Stimulated activated CD8-positive, alpha-beta memory T cell treated with anti-CD3 and anti-CD28 coated beads, Interleukin-2, amount 100 ng/mL, for 1 hour (primary cell): ENCODE measurements at places on chromosomes 12 and 14.
A peak's percentile ranks its signal among the peaks of the same experiment; 100 is the strongest.

DNA sequence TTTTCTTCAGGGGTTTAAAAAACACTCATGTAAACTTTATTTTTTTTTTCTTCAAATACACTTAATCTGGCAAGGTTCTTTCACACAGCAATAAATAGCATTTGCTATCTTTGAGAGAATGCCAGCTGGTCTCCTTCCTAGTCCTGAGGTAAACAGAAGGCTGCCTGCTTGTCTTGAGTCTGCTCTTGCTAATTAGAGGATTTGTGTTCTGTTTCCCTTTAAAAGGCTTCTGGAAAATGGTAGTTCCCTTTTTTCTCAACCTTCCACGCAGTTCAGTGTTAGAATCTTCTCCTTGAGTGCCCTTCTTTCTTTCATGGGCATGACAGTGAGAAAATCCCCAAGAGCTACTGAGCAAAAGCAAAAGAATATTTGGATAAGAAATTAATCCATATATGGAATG lies 92.3 kb upstream of the DCN start:
- no peak for DNase-seq

DNA sequence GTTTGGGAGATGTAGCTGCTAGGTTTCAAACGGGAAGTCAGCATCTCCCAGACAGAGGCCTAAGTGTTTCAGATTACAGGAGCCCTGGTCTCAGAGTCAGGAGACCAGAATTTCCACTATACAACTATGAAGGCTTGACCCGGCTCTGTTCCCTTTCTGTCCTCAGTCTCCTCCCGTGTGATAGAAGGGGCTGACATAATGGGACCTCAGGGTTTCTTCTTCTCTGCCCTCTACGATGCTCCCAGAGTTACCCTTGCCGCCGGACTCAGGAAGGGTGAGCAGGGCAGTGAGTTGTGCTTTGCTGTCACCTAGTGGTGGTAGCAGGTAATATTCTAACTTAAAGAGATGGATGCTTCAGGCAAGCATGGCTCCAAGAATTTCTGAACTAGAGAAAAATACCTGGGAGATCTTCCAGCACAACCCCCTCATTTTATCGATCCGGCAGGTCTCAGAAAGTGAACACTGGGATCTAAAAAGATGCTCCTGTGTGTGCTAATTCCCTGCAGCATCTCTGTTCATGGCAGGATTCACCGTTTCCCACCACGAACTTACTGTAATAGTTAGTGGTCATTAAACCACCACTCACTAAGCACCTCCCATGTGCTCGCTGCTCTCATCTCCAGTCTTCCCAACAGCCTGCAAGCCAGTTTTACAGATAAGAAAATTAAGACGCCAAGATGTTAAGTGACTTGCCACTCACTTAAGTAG lies 84.4 kb downstream of the VWF start:
- peak; percentile 20 for DNase-seq

- DNase-seq = no peak
Measured at GRCh38 chr14:64363265-64363846, 24.8 kb upstream of the MTHFD1 start.

GRCh38 chr14:88154321-88154720 lies 149.4 kb downstream of the GPR65 start:
- no peak for DNase-seq

DNA sequence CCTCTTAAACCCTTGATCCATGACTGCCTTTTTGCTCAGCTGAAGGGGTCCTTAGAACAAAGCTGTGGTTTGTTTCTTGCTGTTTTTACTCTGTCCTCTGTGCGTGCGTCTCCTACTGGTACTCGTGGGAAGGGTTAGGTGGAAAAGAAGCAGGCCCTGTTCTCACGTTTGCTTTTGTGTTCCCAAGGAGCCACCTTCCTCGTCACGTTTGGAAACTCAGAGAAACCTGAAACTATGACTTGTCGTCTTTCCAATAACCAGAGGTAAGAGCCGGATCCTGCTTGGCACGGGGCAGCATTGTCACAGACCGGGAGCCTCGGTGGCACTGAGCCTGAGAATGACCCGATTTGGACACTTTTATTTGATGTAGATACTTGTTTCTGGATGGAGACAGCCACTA lies 13.1 kb downstream of the ZFYVE21 start:
- DNase-seq = no peak

DNA sequence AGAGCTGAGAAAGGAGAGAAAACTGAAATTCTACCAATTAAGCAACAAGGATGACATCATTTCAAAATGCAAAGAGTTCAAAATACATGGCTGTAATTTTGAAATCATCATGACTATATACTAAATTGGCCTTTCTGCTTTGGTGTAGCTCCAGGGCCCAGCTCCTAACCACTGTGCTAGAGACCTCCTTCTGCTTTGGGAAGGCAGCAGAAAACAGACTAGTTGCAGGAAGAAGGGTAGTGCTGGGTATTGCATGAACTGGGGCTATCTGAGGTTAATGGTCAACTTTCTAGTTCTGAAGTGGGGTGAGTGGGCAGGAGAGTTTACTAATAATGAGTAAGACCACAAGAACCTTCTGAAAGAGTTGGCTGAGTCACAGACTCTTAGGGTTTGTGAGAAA lies 66.2 kb downstream of the PTGER2 start:
- no peak for DNase-seq

GRCh38 chr12:121334513-121335343 lies 17.5 kb downstream of the ANAPC5 start:
- DNase-seq = no peak

GRCh38 chr14:67276131-67276530 lies 34.9 kb downstream of the PALS1 start:
- DNase-seq = no peak

DNA sequence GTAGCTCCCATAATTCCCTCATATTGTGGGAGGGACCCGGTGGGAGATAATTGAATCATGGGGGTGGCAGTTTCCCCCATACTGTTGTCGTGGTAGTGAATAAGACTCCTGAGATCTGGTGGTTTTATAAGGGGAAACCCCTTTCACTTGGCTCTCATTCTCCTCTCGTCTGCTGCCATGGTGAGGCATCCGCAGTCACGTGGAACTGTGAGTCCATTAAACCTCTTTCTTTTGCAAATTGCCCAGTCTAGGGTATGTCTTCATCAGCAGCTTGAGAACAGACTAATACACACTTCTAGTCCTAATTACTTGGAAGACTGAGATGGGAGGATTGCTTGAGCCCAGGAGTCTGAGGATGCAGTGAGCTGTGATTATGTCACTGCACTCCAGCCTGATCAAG lies 64.4 kb downstream of the TMX1 start:
- no peak for DNase-seq

DNA sequence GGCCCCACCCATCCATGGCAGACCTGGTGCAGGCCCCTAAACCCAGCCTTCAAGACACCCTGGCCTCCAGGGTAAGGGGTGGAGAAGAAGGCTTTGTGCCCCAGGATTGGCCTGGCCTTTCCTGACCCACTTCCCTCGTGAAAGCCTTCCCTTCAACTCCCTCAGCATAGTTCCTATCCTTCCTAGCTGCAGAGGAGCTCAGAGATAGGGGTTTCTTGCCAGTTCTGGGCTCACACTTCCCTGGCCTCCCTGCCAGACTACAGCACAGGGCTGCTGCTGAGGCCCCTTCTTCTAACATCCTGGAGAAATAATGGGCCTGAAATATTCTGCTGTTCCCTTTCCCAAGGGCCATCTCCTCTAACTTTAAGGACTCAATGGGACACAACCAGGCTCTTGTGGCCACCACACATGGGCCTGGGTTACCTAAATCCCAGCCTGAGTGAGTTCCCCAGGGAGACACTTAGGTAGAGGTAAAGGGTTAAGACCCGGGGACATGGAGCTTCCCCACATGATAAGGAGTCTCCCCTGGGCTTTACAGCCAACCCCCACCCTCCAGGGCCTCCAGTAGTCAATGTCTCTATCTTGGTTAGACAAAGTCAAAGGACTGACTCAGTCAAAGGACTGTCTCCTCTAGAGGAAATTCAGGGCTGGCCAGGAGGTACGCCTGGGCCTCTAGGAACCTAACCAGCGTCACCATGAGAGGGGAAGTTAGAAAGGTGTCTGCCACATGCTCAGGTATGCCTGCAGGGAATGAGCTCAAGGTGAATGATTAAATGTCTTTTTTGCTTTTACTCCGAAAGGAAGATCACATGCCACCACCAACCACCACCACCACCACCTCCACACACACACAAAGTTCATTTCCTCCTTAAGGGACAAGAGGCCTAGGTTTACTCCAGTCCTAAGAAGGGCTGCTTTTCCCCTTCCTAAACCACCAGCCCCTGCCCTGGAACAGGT lies 7.1 kb downstream of the ZFP36L1 start:
- no peak for DNase-seq

DNA sequence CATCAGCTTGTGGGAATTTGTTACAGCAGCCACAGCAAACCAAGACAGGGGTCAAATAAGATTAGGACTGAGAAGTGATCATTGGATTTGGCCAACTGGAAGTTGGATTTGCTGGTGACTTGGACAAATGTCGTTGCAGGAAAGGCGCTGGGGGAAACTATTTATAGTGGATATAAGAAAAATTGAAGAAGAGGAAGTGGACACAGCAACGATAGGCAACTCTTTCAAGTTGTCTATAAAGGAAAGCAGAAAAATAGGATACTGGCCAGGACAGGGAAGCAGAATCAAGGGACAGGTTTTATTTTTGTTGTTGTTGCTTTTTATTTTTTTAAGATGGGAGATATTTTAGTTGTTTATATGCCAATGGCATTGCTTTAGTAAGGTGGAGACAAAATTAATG lies 56.2 kb upstream of the RTRAF start:
- no peak for DNase-seq

DNA sequence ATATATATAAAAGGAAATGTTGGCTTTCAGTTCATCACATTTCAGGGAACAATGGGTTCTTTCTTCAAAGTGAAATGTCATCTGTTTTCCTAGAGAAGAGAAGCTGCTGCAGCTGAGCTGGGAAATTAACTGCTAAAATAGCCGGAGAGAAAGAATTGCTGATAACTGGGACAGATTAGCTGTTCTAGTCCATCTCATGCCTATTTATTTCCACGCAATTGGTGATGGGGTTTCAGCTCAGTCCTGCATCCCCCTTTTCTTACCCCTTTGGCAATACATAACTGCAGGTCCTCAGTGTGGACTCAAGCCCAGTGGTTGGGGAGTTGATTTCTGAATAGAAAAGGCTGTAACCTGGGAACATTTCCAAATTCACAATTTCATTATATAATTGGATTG lies 436.9 kb upstream of the TMEM132C start:
- DNase-seq = no peak

- DNase-seq = no peak
Measured at GRCh38 chr12:127241072-127241817, 1025.7 kb upstream of the TMEM132C start.

- no peak for DNase-seq
Measured at GRCh38 chr12:55899082-55899481, 28.6 kb downstream of the PYM1 start.

- no peak for DNase-seq
Measured at GRCh38 chr12:31603546-31604009, 12.6 kb upstream of the DENND5B start.

GRCh38 chr12:78698747-78699146 lies 165.8 kb upstream of the SYT1 start:
- DNase-seq = no peak

DNA sequence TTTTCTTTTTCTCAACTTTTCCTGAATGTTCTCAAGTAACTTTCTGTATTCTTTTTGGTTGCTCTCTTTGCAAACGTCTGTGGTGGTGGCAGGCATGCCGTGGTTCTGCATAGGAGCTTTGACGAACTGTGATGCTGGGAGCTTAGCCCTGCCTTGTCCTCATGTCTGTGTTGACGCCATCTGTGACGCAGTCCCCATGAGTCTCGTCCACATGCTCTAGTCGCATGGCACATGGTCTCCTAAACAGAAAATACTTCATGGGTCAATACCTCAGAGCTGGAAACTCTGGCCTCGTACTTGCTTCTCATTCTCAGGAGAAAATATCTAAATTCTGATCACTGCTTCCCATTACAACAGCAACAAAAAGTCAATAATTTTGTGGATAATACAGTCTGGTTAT lies 50.3 kb upstream of the DYNC1H1 start:
- no peak for DNase-seq

DNA sequence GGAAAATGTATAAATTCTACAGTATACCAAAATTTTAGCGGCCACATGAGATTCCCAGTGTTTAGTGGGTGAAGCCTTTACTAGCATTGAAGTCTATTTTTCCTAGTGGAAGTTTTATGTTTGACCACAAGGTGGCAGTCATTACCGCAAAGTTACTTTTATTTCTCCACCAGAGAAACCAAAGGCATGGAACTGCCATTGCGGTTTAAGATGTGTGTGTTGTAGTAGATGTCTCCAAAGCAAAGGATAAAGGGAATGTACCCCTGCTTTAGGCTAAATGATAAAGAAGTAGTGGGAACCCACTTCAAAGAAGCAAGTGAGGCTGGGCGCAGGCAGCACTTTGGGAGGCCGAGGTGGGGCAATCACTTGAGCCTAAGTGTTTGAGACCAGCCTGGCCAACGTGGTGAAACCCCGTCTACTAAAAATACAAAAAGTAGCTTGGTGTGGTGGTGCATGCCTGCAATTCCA lies 140.5 kb downstream of the PRKCH start:
- no peak for DNase-seq

DNA sequence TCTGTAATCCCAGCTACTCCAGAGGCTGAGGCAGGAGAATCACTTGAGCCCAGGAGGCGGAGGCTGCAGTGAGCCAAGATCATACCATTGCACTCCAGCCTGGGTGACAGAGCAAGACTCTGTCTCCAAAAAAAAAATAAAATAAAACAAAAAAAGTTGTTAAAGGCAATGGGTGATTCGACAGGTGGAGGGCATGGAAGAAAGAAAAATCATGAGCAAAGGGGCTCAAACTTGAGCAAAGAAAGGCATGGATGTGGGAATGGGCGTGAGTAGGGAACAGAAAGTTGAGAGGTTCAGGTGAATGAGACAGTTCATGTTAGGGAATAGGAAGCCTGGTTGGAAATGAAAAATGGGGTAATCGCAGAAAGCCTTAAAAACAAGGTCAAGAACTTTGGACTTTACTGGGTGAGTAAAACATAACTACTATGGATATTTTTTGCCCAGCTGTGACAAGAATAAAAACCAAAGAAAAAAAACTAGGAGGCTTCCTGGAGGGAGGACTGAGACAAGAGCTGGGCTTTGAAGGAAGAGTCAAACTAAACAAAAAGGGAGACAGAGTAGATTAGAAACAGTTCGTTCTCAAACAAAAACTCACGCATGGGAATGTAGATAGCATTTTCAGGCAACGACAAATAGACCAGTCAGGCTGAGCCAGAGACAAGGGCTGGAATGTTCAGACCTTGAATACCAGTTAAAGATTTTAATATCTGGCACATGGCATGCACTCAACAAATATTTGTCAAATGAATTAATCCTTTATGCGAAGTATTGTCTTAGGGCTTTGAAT lies 18.8 kb downstream of the PYM1 start:
- DNase-seq = no peak

GRCh38 chr12:124392667-124393413 lies 97.9 kb downstream of the RFLNA start:
- DNase-seq = no peak

- no peak for DNase-seq
Measured at GRCh38 chr14:54728700-54729527, 162.0 kb downstream of the SAMD4A start.

DNA sequence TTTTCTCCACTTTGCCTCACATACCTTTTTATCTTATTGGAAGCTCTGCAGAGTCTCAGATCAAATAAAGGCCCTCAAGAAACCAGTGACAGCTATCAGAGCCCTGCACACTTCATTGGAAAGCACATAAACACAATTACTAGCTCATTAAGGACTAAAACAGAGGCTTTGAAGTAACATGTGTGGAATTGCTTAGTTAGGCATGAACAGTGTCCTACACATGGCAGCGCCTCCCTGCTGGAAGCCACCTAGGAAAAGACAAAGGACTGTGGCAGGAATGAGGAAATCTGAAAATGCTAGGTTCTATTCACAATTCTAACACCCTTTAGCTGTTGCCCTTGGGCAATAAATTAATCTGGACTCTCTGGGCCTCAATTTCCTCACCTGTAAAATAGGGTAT lies 89.4 kb downstream of the SUDS3 start:
- DNase-seq = no peak
